Thoracic aorta (tissue), 2 donors: ENCODE measurements at places on chromosomes 6 and 20.

DNA sequence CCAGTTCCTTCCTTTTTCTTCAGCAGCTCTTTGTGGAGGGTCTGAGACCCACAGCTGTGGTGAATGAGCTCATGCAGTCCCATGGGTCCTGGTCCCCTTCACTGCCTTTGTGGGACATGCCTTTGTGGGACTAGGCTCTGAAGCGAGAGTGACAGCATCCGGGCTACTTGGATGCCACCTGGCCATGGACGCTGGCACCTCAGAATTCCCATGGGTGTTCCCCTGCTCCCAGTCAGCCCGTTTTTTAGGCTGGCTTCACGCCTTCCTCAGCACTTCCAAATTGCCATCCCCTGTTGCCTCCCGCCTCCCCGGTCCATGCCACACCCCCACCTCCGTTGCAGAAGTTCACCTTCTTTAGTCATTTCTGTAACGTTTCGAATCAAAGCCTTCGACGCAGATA is 45.1 kb downstream of the RAMACL start:
- DNase-seq: no peak

GRCh38 chr6:120869397-120869796 is 464.9 kb downstream of the TBC1D32 start:
- DNase-seq: no peak

DNA sequence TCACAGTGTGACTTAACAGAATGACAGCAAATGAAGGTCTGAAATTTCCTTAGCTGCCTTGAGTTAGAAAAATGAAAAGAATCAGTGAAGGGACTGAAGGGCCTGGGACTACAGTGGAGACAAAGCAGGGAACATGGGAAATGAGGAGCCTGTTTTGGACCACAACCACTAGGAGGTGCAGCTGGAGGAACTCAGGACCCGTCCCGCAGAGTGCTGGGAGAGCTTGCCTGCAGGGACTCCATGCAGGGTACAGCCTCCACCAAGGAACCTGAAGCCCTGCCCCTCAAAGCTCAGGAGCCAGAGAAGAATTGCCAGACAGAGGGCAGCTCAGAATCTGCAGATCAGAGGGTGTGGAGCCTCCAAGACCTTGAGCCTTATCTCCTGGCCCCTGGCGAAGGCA is 50.7 kb downstream of the LRFN2 start:
- DNase-seq: no peak

GRCh38 chr6:55822815-55823214 is 52.6 kb downstream of the BMP5 start:
- no peak for DNase-seq
